NCI-H345 (cell line): ENCODE measurements at places on chromosomes 7 and 10.

DNA sequence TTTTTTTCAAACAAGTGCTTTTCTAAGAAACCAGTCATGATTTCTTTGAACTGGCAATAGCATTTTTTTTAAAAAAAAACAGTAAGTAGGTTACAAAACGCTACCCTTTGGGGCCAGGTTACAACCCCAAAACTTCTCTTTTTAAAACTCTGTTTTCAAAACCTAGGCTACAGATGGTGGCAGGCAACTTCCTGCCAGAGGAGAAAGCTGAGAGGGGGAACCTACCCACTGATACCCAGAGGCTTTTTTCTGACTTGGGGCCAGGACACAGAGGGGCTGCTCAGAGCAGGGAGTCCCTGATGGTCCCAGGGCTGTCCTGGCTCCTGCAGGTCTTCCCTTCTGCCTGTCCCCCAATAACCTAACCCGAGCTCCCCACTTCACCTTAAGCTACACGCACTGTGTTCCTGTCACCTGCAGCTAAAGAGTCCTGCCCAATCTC lies 6.9 kb downstream of the STN1 start:
- DNase-seq, result no peak

- peak; percentile 16 for DNase-seq
Observed at GRCh38 chr10:30114881-30115625, 55.7 kb upstream of the JCAD start.

GRCh38 chr10:86824151-86824550 lies 67.7 kb downstream of the BMPR1A start:
- no peak for DNase-seq

GRCh38 chr7:134996097-134996550 lies 9.8 kb downstream of the AGBL3 start:
- DNase-seq, result no peak

GRCh38 chr10:101099901-101100300 lies 31.2 kb upstream of the TLX1 start:
- DNase-seq, result no peak

DNA sequence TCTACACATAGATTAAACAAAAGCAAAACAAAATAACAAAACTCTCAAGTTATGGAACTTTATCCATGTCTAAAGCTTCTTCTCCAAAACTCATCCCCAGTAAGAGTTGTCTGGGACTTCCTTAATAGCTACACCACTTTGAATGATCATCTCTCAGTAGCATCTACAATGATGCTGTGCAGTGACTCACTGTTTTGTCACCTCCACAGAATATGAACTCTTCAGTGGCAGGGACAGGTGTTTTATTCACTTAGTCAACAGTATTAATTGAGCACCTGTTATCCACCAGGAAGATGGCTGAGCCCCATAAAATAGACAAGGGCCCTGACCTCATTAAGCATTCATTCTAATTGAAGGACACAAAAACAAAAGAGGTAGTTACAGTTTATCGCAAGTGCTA lies 350.7 kb downstream of the ELMO1 start:
- DNase-seq, result no peak
